ENCODE measurements at places on chromosomes 13 and 19. TPM values are rescaled to one million over a fixed set of nuclear protein-coding genes. Genes with fewer than 3 reads are reported as not detected.

ZNF442 gene
- 0.05 TPM for total RNA-seq

GSX1 gene
- total RNA-seq: not detected

NANOS2 gene
- not detected for total RNA-seq

TUBA3C gene
- total RNA-seq: not detected

KLK8 gene
- total RNA-seq: 8.7 TPM

ZNF226 gene
- 18.4 TPM for total RNA-seq

ATP8A2 gene
- not detected for total RNA-seq

POSTN gene
- total RNA-seq: not detected

SHD gene
- 0.21 TPM for total RNA-seq

S1PR2 gene
- 0.91 TPM for total RNA-seq

FREM2 gene
- 3.5 TPM for total RNA-seq

KLF1 gene
- not detected for total RNA-seq

TNNT1 gene
- 5.0 TPM for total RNA-seq

GRCh38 chr19:41541990-41542584 is 33.9 kb upstream of the CEACAM21 start:
- peak; percentile 87 for DNase-seq

GRCh38 chr19:15469513-15470297 is 5.4 kb upstream of the RASAL3 start:
- no peak for DNase-seq

- DNase-seq: no peak
Measured at GRCh38 chr13:107730813-107731212, 484.5 kb downstream of the LIG4 start.

GRCh38 chr19:55160128-55160985 is 2.8 kb upstream of the TNNI3 start:
- DNase-seq: peak; percentile 99

- no peak for DNase-seq
Measured at GRCh38 chr13:48801255-48801654, 147.5 kb downstream of the CYSLTR2 start.

DNA sequence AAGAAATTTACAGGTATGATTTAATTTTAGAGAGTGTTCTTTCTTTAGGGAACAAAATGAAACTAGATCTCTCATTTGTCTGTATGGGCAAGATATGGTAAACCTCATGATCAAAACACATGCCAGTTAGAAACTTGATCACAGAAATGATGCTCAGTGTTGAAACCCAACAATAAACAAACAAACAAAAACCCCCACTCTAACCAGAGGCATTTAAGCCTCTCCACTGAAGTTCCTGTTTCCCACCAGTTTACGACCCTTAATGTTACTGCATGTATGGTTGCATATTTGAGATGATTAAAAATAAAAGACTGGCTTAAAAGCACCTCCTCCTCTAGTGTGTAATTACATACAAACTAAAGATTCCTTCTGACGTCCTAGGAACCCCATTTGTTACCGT is 293.3 kb upstream of the MAB21L1 start:
- no peak for DNase-seq

DNA sequence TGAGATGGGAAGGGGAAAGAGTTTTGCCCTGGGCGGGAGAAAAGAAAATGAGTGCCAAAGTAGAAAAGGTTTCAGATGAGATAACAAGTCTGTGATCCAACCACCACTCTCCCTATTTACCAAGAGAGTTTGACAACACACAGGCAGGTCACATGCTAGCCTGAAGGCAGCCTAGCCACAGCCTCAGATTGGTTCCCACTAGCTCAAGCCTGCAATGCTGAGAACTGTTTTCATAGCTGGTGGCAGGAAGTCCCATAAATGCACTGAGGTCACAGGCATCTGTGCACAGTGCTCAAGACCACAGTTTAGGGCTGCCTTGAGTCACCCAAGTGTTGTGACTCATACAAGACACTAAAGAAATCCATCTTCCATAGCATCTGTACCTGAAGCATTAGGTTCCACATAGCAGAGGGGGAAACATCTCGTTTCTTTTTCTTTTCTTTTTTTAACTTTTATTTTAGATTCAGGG is 18.5 kb upstream of the POP4 start:
- no peak for DNase-seq

DNA sequence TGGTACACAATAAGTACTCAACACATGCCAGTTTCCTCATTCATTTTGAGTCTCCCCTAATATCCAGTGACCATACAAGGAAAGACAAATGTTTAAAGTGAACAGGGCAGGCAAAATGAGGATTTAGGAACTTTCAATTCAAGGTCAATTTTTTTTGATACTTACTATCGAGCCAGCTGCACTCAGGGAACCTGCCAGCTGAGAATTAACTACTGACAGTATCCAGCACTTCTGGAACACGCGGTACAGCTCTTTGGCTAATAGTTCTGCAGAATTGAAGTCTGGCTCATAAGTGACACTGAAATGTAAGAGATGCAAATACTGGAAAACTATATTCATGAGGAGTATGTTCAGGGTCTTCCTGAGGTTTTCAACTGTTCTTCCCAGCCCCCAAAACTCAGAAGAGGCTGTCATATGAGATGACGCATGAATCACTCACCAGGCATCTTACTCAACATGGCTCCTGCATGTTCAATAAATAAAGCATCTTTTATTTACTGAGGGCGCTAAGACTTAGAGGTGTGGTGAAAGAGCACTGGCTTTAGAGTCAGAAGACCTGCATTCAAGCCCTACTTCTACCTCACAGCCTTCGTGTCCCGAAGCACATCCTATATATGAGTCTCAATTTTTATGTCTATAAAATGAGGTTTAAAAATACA is 25.6 kb downstream of the RUBCNL start:
- DNase-seq: no peak

DNA sequence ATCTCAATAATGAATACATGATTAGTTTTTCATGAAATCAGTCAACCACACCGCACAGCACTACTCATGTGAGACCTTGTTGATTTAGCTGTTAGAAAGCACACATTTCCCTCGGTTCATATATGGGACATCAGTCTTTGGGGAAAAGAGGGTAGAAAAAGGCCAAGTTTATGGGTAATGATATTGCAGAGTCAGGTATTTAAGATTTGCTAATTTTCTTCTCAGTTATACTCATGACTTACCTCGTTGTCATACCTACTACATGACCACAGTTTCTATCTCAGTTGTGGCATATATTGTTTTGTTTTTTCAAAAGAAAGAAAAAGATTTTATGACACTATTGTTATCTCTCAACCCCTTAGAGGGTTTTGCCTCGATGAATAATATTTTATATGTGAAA is 165.6 kb downstream of the POU4F1 start:
- DNase-seq: no peak

DNA sequence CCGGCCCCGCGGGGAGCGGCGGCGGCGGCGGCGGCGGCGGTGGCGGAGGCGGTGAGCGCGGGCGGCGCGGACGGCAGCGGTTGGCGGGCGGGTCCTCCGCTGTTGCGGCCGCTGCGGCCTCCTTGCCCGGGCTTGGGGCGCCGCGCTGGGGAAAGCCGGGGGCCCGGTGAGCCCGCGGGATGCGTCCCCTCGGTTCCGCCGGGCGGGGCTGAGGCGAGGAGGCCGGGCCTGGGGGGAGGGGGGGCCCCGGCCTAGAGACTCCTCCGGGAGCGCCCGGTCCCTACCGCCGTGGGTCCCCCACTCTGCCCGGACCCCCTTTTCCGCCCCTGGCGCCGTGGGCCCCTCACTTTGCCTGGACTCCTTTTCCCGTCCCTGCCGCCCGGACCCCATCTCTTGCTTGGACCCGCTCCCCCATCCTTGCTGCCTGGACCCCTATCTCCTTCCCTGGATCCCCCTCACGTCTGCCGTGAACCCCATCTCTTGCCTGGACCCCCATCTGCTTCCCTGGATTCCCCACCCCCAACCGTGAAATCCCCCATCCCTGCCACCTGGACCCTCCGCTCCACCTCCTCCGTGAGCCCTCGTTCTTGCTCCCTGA is 28.6 kb upstream of the NDUFS7 start:
- DNase-seq: no peak

GRCh38 chr19:11540645-11541044 is 2.0 kb downstream of the CNN1 start:
- DNase-seq: no peak

GRCh38 chr13:21012841-21013681 is 48.3 kb downstream of the LATS2 start:
- DNase-seq: no peak

DNA sequence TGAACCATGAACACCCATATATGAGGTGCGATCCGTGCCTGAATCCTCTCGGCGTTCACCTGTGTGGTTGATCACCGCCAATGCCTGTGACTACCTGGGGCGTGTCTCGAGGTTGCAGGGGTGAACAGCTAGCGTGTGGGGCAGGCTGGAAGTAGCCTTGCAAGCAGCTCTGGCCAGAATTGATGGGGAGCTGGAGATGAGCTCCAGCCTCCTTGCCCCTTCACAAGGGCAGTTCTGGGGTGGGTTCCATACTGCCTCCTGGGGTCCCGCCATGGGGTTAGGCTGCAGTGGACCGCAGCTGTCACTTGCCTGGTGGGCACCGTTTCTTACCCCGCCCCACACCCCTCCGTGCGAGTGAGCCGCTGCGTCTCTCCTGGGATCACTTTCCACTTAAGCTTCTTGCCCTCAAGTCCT is 154.5 kb upstream of the SOX1 start:
- DNase-seq: no peak

GRCh38 chr13:30868799-30869470 is 37.1 kb upstream of the MEDAG start:
- DNase-seq: peak; percentile 49

- DNase-seq: no peak
Measured at GRCh38 chr13:113849981-113850721, 13.7 kb downstream of the GAS6 start.

DNA sequence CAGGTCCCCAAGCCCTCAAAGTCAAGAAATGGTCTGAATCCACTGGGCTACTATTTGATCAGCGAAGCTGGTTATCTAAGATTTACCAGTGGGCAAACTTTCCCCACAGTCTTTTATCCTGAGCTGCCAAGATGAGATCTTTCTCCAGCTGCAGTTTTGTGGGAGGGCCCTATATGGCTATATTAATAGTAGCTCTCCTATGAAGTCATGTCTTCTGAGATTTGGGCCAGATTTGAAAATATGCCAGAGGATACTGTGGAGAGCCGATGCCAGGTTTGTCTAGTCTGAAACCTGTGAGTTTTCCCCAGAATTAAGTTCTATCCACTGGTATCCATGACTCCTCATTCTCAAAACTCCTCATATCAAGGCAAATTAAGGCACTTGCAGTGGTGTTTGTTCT is 173.2 kb downstream of the FLT1 start:
- DNase-seq: no peak

DNA sequence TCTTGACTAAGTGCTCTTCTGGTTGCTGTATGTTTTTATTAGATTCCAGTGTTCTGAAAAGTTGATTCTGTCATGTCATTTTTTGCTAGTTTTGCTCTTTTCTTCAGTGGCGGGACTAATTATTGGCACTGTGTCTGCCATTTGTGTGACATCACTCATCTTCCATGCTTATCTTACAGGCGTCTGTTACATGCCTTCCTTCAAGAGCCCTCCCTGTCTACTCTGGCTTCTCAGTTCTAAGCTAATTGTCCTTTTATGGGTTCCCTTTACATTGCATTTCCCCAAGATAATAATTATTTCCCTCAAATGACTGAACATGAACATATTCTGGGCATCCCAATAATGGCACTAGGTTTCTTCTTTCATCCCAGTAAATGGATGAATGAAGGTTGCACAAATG is 459.1 kb downstream of the DCT start:
- no peak for DNase-seq

GRCh38 chr19:53780506-53780905 is 43.6 kb downstream of the NLRP12 start:
- DNase-seq: no peak

GRCh38 chr13:43086181-43086580 is 62.8 kb downstream of the DNAJC15 start:
- no peak for DNase-seq

DNA sequence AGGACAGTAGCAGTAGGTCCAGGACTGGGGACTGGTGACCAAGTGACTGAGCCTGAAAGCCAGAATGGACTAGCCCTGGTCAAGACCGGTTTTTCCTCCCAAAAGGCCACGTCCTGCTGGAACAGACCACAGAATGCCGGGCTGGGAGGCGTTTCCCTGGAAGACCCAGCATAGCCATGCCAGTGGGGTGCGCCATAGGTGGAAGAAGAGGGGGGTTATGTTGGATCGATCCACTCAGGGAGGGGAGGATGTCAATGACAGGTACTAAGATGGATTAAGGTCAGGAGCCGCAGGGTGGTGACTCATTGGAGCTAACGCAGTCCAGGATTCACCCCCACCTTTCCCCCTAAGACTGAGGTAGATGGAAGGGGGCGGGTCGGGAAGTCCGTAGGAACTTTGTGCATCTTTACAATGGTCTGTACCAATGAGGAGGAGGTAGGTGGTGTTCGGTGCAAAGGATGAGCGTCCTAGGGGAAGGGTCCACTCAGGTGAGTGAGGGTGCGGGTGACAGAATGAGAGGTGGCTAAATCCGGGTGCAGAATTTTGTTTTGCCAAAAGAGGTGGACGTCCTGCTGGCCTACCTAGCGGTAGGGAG is 21.0 kb downstream of the VASP start:
- peak; percentile 98 for DNase-seq

DNA sequence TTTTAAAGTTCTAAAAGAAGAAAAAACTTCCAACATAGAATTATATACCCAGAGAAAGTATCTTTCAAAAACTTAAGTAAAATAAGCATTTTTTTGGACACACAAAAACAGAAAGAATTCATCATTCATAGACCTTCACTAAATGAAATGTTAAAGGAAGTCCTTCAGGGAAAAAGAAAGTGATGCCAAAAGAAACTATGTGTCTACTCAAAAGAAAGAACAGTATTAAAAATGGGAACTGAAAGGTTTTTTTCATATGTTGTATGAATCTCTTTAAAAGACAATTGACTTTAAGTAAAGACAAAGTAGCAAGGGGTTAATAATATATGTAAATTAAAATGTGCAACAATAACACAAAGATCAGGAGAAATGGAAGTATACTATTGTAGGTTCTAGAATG is 96.5 kb downstream of the DHRS12 start:
- no peak for DNase-seq

DNA sequence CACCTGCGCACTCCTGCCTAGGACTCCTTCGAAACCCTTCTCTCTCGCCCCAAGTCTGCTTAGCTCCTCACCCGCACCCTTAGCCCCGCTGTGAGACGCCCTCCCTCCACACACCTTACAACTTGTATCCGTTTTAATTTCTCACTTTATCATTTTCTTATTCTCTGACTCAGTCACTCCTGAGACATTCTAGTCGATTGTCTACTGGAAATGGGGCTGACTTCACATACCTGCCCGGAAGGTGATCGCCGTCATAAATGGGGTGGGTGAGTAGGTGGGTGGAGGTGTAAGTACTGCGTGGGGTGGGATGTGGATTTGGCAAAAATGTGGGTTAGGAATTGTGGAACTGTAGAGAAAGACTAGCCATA is 714 bp downstream of the NDFIP2 start:
- peak; percentile 71 for DNase-seq
